Activated CD4-positive, CD25-positive, alpha-beta regulatory T cell (primary cell): ENCODE measurements at places on chromosomes 1 and 21.

GRCh38 chr1:8283058-8283884, 34.6 kb upstream of the SLC45A1 start:
- DNase-seq = no peak

GRCh38 chr1:12009318-12009947, 9.9 kb upstream of the MIIP start:
- DNase-seq = no peak

DNA sequence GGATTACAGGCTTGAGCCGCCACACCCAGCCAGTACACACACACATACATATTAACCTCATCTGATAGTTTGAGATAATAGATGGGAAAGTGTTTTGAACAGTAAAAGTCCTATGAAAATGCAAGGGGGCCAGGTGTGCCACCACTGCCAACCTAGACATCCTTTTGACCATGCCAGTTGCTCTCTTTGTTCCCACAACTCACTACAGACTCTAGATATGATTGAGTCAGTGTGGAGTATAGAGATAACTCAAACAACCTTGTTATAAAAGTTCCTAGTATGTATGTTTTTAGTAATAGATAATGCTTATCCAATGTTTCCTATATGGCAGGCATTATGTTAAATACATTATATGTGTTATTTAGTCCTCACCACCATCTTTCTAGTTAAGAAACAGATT, 72.7 kb upstream of the JAK1 start:
- no peak for DNase-seq

DNA sequence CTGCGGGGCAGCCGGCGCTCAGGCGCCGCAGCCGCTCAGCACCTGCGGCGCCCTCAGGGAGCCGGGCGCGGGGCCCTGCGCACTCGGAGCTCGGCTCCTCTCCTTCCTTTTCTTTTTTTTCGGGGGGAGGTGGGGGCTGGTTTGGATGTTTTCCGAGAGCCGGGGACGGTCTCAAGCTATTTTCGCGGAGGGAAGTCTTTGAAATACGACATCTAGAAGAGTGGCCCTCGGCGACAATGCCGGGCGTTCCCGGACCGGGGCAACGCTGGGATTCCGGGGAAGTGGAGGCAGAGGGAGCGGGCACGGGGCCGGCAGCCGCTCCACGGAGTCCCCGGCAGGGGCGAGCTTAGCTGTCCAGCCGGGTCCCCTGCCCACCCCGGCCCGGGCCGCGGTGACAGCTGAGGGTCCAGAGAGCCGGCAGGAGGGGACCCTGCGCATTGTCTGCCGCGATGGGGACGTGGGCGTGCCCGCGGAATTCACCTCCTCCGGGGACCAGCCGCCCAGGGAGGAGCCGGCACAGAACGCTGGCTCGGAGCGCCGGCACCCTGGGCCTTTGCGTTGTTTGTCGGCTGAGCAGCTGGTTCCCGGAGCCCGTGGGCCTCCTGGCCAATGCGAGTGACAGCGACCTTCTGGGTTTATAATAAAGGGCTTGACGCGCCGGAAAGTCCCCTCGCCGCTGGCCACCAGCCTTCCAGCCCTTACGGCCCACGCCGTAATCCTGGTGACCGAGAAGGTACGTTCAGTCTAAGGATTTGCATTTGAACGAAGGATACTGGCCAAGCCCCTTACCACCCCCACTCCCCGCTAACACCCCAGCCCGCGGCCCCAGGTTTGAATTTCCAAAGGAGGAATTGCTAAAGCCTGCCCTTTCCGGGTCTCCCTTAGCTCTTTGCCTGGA, 582 bp downstream of the SLC37A1 start:
- DNase-seq = peak; percentile 32

DNA sequence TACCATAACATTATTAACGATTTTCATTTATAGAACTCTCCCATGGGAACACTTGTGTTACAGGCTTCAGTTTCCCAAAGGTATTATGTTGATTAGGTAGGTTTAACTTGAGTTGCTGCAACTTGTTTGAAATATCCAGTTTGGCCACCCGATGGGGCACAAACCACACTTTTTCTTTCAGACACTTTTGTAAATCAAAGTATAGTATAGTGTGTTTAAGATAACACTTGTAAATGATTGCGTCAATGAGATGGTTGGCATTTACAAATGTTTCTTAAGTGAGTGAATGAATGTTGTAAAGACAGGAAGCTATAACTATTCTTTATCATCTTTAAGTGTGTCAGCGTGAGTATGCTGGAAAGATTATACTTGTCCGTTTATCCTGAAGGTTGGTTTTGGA, 4.3 kb downstream of the XPR1 start:
- no peak for DNase-seq

GRCh38 chr1:86239894-86240293, 83.3 kb upstream of the COL24A1 start:
- DNase-seq = no peak

GRCh38 chr1:42931108-42931539, 27.5 kb downstream of the SLC2A1 start:
- no peak for DNase-seq

DNA sequence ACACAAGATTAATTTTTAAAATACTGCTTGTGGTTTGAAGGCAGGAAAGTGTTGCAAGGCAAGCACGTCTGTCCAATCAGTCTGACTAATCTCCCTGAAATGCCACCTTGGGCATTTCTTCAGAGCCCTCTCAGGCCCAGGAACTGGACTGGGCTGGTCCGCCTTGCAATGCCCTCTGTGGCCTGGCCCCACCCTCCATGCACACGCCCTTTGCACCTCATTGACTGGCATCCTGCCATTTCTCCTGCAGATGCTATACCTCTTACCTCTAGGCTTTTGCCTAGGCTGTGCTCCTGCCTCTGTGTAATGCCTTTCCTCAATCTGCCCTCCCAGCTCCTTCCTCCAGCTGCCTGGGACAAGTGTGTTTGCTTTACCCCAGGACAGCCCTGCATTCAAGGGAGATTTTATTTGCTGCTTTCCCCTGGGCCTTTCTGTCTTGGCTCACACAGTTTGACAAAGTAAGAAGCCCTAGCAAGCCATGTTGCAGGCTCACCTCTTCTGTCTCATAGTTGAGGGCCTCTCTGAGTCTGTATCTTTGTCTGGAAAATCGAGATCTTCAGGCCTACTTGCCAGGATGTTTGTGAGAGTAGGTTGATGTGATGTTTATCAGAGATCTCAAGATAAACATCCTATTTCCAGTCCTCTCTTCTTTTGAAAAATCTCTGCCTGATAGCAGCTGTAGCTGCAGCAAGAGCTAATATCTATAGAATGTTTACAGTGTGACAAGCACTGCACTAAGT, 149.2 kb upstream of the JUN start:
- no peak for DNase-seq

DNA sequence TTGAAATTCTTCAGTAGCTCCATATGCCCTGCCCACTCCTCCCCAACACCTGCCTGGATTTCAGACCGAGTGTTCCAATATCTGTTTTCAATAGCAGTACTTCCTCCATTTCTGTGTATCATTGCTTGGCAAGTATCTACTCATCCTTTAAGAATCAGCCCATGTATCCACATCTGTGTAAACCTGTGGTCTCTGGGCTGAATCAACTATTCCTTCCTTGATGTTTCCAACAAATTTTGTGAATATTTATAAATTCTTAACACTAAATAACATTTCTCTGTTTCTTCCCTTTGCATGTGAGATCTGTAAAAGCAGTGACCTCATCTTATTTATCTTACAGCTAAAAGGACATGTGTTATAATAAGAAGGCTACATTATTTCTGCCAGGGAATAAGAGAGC, 26.0 kb upstream of the UAP1 start:
- no peak for DNase-seq

- no peak for DNase-seq
Measured at GRCh38 chr1:35615440-35615839, 25.9 kb downstream of the PSMB2 start.

DNA sequence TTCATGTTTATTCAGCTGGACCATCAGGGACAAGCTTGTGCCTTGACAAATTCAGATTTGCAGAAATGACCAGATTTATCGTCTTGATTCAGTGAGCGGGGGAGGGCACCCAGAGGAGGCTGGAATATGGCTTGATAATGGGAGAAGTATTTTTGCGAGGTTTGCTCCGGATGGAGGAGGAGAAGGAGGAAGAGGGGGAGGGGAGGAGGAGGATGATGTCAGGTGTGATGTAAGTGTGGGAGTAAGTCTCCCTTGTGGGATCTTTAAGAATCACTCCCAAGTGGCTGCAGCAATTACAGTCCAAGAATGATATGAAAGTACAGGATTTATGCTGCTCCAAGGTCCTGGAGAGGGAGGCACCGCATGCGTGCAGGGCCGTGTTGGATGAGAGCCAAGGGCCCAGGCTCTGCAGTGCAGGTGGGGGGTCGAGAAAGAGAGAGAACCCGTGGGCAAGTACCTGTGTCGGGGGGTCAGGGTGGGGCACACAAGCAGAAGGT, 5.6 kb upstream of the ZNF496 start:
- no peak for DNase-seq
